ENCODE measurements at places on chromosomes 6 and 20. TPM values are rescaled to one million over a fixed set of nuclear protein-coding genes. Genes with fewer than 3 reads are reported as not detected.

- no peak for DNase-seq
Measured at GRCh38 chr6:149225370-149225769, 92.1 kb upstream of the TAB2 start.

CD93 gene
- total RNA-seq: 79.4 TPM

DNA sequence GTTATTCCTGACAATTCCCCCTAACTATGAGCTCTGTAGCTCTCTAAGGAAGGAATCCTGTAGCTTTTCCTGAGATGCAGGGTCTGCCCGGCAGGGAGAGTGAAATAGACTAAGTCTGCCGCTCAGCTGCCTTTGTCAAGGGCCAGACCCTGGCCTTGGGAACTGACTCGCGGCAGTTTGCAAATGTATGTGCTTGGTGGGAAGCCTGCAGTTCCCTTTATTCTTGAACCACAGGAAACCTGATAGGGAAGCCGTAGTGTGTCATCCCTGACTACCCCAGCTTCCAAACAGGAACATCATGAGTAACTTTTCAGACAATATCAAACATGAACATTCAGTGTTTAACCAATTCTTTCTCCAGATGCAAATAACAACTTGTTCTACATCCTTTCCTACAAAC, 78.7 kb upstream of the IFNGR1 start:
- DNase-seq: no peak

DNA sequence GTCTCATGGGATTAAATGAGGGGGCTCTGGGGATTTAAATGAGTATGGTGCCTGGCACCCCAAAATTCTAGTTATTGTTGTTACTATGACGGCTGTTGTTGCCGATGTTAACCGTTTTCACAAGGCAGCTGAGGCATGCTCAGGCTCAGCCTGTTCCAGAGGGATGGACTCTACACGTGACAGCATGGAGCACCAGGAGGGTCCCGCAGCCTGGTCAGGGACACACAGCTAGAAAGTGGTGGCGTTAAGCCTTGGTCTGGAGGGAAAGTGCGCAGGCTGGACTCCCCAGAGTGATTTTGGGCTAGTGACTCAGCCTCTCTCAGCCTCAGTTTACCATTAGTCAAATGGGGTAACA, 7.0 kb downstream of the FAM110A start:
- peak; percentile 11 for DNase-seq

SLC35D3 gene
- total RNA-seq: not detected

DAAM2 gene
- total RNA-seq: 62.7 TPM

DNA sequence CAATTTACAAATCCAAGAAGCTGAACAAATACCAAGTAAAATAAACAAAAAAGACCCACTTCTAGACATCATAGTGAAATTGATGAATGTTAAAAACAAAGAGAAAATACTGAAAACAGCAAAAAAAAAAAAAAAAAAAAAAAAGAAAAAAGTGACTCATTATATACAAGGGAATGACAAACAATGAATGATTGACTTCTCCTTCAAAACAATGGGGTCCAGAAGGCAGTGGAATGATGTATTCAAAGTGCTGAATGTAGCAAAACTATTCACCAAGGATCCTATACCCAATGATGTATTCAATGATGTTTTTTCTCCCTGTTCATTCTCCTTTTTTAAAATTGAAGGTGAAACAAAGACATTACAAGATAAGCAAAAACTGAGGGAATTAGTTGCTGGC, 650.0 kb downstream of the UTRN start:
- no peak for DNase-seq

DNA sequence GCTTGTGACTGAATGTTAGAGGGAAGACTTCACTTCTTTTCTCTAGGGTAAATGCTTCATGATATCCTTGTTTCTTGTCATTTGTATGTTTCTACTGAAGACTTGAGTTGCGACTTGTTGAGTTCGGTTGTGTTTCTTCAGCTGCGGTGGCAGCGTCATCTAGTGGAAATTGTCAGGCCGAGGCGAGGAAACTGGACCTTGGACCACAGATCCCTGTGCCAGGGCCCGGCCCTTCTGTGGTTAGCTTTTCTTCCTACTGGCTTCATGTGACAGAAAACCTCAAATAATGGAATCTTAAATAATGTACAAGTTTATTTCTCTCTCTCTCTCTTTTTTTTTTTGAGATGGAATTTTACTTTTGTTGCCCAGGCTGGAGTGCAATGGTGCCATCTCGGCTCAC, 12.4 kb downstream of the MTHFD1L start:
- no peak for DNase-seq

DNA sequence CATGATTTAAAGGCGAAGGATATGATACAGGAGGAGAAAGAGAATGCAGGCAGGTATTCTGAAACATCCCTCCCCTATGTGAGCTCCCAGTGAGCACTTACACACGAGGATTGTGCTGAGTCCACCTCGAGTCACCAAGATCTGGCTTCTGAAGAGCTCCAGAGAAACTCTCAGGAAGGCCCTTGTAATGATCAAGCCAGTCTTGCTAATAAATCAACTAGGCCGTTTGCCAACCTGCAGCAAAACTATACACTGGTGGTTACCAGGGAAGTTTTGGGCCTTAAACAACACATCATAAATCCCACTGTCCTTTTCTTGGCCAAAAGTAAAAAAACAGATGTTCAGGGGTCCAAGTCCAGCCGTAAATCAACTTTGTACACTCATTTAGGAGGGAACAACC, 79.2 kb downstream of the STXBP5 start:
- DNase-seq: no peak

DNA sequence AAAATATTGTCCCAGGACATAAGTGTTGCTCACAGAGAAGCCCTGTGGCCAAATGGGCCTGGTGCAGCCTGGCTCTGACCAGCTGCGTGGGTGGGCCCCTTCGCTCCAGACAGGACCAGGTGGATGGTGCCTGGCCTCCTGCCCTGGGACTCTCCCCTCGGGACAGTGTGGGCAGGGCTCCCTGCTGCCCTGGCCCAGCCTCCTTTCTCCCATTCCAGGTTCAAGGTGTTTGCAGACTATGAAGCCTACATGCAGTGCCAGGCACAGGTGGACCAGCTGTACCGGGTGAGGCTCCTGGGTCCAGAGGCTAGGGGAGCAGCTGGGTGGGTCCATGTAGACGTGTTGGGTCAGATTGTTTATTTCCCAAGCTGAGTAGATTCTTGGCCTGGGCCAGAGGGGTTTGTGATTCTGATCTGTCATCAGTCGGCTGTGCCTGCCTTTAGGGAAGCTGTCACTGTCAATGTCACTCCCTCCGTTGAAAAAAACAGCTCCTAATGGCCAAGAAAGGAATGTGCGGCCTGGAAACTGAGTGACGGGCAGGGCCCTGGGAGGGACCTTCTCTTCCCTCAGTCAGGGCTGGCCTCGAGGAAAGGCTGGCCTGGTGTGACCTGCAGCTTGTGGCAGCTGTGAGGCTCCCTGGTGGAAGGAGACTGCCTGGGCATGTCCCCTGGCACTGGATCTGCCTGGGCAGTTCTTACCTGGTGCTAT, 47.7 kb downstream of the PYGB start:
- no peak for DNase-seq

IRAK1BP1 gene
- total RNA-seq: 5.6 TPM

GRCh38 chr20:25073544-25073943, 8.4 kb downstream of the VSX1 start:
- DNase-seq: peak; percentile 18
